HS-5 (cell line): ENCODE measurements at places on chromosomes 4 and X.

GRCh38 chrX:45009371-45010000, 136.5 kb downstream of the KDM6A start:
- DNase-seq = no peak

DNA sequence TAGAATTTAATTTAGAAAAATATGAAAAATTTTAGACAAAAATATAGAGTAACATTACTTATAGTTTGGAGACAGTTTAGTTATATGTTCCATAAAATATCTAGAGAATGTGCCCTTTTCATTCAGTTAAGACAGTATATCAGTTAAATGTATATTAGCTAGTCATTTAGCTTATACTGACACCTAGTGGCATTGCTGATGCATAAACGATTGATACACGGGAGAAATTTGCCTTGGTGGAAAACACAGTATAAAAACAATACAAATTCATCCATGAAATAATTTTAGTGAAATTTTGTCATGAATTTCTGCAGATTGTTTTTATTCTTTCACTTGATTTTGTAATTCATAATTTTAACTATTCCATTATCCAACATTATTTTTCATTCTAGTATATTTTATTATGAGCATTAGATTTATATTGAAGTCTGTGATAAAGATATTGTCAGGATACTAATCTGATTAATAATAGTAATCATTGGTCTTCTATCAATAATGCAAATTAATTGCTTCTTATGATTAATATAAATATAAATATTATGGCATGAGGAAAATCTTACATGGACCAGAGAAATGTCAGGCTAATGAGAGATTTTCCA, 219.0 kb downstream of the TLL1 start:
- DNase-seq = no peak

- no peak for DNase-seq
Measured at GRCh38 chr4:159206427-159206871, 103.6 kb downstream of the RAPGEF2 start.

GRCh38 chr4:26023203-26023972, 109.4 kb downstream of the SMIM20 start:
- DNase-seq = no peak

DNA sequence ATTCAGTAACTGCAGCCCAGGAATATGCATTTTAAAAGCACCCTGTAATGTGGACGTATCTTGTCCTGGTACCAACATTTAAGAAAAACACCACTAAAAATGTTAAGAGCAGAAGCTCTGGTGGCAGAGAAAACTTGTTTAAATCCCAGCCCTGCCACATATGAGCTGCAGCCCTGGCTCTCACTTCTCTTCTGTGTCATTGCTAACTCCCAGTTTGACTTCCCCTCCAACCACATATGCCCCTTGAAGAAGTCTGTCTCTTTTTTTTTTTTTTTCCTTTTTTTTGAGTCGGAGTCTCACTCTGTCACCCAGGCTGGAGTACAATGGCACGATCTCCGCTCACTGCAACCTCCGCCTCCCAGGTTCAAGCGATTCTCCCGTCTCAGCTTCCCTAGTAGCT, 14.8 kb downstream of the LHFPL1 start:
- DNase-seq = no peak

DNA sequence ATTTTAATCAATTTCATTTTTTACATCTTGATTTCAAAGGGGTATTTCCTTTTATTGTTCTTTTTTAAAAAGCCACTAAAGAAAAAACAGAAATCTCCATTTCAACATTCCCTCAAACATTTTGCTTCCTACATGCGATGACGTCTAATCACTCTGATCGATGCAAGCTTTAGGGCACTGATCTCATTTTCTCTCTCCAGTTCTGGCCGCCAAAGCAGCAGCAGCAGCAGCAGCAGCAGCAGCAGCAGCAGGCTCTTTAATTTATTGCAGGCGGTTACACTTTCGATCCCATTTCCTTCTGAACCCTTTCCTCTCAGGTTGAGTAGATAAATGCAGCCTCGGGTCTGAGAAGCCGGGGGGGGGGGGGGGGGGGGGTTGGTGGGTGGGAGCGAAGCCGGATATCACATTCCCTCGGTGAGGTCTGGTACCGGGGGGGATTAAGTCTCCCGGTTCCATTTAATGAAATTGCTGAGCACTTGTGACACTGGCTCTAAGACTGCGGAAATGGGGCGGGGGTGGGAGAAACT, 3.4 kb upstream of the PCDH7 start:
- no peak for DNase-seq

DNA sequence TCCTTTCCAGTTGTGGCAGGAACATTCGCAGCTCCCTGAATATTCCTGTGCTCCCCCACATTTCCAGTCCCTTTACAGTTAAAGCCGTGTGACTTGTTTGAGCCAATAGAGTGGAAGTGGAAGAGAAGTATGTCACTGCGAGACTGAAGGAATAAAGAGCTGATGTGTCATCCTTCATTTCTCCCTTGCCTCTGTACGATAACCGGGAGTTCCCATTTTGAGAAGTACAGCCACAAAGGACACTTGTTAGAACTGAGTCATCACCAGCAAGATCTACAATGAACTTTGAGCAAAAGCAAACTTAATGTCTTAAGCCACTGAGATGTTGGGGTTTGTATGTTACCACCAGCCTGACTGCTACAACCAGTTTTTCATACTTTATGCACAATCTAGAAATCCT, 92.3 kb downstream of the SPRY1 start:
- DNase-seq = peak; percentile 13

DNA sequence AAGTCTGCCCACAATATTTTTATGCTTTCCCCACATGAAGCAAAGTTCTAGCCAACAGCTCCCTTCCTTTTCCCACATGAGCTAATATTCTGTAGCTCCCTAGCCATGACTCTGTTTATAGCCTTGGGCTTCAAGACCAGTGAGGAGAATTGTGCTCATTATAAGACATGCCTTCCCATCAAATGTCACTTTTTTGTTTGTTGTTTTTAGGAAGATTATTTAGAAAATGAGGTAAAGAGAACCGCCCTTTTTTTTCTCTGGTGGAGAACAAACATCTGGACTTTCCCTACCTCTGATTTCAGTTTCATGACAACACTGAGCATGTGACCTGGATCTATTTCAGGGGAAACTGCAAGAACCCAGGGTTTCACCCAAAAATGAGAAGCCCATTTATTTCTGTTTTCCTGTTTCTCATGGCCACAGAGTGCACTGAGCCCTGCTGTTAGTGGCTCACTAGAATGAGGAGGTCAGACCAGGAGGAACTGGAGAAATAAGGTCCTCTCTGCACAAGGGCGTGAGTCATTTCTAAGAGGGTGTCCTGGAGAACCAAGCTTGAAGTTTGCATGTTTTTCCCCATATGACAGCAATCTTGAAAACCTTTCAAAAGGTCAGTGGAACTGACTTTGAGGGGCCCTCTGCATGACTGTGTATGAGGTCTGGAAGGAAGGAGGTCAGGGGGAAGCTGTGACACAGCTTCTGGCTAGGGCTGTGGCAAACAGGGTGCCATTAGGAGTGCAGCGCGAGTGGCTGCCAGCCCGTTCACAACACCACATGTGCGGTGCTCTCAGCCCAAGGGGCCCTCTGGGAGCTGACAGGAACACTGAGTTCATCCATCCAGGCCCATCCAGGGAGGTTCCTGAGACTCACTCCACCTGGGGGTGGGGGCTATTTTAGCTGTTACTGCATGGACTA, 55.2 kb downstream of the CHST7 start:
- no peak for DNase-seq

DNA sequence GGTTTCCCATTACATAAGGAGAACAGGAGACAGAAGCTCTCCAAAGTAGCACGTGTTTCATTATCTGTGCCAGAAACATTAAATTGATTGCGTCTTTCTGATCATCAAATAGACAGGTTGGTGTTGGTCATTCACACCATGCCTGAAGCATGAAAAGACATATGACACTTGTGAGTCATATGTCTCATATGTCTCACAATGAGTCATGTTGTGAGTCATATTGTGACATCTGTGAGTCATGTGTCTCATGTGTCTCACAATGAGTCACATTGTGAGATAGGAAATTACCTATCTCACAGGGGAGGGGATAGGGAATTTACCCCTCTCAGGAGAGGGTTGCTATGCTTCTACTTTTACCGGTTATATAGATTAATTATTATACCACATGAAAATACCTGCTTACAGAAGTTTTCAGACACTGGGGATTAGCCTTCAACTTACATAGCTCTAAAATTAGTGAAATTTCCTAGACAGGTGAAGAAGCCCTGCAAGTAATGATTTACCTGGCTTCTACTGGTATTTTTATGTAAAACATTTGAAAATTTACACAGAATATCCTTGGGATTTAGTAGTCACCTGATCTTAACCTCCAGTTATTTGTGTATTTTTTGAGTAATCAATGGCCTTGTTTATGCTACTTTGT, 80.8 kb downstream of the NPFFR2 start:
- peak; percentile 82 for DNase-seq

- DNase-seq = no peak
Measured at GRCh38 chr4:85496126-85496849, 21.3 kb downstream of the ARHGAP24 start.

DNA sequence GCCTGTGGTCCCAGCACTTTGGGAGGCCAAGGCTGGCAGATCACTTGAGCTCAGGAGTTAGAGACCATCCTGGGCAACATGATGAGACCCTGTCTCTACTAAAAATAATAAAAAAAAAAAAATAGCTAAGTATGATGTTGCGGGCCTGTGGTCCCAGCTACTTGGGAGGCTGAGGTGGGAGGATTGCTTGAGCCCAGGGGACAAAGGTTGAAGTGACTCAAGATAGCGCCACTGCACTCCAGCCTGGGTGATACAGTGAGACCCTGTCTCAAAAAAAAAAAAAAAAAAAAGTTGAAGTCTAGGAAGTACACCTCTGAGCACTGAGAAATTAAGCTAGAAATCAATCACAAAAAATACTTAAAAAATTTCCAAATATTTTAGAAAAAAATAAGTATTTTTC, 86.5 kb downstream of the FRAS1 start:
- DNase-seq = no peak
